Mesothelial cell of epicardium (in vitro differentiated cells): ENCODE measurements at places on chromosomes 12 and 14.

- peak; percentile 29 for DNase-seq
Observed at GRCh38 chr14:101070540-101071492, 167.3 kb upstream of the RTL1 start.

DNA sequence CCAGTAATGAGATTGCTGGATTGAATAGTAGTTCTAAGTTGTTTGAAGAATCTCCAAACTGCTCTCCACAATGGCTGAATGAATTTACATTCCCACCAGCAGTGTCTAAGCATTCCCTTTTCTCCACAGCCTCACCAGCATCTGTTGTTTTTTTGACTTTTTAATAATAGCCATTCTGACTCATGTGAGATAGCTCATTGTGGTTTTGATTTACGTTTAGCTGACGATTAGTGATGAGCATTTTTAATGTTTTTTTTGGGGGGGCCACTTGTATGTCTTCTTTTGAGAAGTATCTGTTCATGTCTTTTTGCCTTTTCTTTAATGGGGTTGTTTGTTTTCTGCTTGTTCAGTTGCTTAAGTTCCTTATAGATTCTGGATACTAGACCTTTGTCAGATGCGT lies 8.1 kb upstream of the SLC15A5 start:
- no peak for DNase-seq

- no peak for DNase-seq
Observed at GRCh38 chr14:76780058-76780345, 18.7 kb downstream of the VASH1 start.

- no peak for DNase-seq
Observed at GRCh38 chr14:91228112-91229004, 16.1 kb downstream of the GPR68 start.

- no peak for DNase-seq
Observed at GRCh38 chr14:101711041-101711856, 50.3 kb upstream of the PPP2R5C start.
